ENCODE measurements at places on chromosomes 1 and 21.

DNA sequence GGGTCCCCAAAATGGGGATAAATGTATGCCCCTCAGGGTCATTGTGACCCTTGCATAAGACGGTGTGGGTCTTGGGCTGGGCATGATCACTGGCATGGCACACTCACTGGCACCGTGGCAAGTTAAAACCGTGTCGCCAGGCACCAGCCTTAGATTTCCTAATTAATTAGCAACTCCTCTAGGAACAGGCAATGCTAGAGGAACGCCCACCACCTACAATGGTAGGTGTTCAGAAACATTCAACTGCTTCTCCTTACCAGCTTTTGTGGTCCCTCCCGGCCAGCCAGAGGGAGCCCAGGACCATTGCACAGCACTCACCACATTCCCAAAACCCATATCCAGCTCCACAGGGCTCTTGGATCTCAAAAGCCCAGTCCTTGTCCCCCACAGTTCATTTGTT, 36.4 kb downstream of the EPHA2 start:
- DNase-seq, result no peak

GRCh38 chr21:38159355-38159754, 97.4 kb upstream of the KCNJ15 start:
- peak; percentile 37 for DNase-seq

DNA sequence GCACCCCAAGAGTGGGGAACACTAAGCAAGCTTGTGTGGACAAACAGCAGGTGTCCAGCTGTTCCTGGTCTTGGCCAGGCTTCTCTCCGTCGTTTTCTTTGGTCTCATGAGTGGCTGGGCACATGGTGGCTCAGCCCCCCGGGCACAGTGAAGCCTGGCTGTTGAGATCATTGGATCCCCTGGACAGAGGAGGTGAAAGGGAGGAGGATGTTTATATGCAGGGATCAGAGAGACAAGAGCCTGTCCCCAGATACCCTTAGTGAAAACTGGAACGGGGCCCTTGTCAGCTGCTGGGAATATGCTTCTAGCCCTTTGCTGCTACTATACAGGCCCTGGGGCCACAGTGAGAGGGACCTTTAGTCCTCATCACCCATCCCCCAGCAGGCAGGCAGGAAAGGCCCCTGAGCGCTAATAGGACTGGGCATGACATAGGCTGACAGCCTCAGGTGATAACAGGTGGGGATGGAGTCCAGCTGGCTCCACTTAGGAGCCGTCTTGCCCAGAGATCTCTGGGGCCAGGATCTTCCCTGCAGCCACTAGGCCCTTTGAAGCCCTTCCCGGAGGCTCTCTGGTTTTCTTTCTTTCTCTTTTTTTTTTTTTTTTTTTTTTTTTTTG, 16.4 kb downstream of the EPHA8 start:
- DNase-seq, result no peak

DNA sequence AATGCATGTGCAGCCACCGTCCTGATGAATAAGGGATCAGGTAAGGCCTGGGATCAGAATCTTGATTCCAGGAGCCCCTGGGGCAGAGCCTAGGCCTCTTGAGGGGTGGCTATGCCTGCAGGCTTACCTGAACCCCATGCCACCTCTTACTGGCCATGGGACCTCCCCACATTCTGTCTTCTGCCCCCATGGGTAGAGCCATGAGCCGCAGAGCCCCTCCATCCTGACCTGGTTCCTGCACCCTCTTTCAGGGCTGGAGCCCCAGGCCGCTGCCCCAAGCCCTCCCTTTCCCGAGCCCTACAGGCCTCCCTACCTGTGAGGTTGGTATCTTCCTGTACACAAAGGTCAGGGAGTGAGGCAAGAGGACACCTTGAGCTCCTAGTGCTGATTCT, 120.8 kb downstream of the DMRTB1 start:
- DNase-seq, result no peak

DNA sequence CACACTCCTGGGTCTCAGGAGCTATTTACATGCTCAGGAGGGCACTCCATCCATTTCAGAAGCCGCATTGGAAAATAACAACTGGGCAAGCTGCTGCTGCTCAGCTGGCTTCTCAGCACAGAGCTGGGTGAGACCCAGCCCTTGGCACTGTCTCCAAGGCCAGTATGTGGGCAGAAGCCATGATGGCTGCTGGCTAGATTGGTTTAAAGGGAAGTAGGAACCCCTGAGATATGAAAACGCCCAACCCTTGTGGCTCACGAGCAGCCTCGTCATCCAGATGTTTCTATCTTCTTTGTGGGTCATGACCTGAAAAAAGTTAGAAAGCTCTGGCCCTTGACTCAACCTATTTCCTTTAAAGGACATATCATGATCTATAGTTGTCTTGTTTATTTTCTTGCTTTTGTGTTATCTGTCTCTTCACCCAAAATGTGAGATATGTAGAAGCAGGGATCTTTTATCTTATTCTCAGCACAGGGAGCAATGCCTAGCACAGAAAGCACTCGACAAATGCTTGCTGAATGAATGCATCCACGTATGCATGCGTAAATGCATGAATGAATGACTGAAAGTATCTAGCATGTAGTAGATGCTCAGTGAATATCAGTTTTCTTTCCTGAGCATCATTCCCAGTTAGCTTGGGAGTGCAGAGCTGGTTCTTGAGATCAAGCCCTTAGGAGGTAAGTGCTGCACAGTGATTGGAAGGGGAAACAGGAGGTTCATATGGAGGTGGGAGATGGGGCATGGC, 11.6 kb downstream of the MYBPH start:
- DNase-seq, result peak; percentile 66

DNA sequence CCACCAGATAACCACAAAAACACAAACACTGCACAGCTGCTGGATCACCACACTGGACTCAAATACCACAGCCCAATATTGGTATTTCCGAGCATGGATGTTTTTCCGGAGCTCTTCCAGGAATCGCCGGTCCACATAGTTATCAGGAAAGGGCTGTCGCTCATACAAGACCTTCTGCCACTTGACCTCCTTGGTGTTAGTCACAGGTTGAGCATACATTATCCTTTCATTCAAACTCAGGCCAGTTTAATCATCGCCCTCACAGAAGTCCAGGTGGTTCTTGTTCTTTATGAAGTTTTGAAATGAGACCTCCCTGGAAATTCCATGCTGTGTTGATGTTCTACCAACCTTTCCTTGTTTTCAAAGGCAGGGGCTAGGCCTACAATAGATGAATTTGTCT, 1.5 kb downstream of the PIGC start:
- DNase-seq, result no peak
